ENCODE measurements at places on chromosomes 1 and 21.

GRCh38 chr1:10308001-10308400, 90.9 kb upstream of the PGD start:
- no peak for DNase-seq

- peak; percentile 66 for DNase-seq
Measured at GRCh38 chr1:3553166-3553939, 58.0 kb downstream of the MEGF6 start.

GRCh38 chr1:234898455-234899033, 230.1 kb downstream of the TOMM20 start:
- DNase-seq: no peak

- DNase-seq: no peak
Measured at GRCh38 chr1:169465281-169465680, 20.5 kb downstream of the SLC19A2 start.

DNA sequence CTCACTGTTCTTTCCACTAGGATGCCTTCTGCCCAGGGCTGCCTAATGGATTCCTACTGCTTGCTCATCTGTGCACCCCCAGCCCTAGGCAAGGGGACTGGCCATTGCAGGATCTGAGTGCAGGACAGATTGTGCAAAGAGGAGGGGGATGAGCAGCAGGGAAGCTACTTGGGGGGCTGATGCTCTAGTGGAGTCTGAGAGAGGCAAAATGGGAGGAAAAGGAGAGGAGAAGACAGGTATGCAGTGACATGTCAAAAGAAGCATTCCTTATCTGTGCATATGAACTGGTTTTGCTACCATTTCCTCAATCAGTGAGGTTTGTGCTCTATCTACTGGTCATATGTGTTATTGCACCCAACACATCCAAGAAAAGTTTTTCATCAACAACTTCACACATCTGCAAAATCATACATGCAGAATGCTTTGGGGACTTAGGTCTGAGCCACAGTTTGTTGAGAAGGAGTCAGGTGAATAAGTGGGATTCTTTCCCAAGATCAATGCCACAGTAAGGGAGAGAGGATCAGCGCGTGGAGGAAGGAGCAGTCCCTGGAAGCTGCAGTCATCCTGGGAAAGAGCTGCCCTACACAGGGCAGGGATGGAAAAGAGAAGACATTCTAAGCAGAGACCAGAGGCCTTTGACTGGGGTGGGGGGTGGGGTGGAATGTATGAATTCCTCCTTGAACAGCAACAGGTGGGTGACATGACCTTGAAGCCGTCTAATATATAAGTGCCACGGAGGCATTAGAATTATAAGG, 14.4 kb downstream of the SLC5A9 start:
- DNase-seq: peak; percentile 7

DNA sequence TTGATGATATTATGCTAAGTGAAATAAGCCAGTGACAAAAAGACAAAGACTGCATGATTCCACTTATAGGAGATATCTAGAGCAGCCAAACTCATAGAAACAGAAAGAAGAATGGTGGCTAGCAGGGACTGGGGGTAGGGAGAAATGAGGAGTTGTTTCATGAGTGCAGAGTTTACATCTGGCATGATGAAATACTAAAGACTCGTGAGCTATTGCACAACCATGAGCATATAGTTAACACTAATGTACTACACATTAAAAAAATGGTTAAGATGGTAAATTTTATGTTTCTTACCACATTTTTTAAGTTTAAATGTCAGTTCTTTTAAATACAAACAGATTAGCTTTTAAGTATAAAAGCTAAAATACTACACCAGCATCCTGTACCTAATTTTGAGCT, 57.8 kb downstream of the ESRRG start:
- no peak for DNase-seq

- no peak for DNase-seq
Measured at GRCh38 chr1:162398999-162399580, 12.8 kb downstream of the SH2D1B start.

DNA sequence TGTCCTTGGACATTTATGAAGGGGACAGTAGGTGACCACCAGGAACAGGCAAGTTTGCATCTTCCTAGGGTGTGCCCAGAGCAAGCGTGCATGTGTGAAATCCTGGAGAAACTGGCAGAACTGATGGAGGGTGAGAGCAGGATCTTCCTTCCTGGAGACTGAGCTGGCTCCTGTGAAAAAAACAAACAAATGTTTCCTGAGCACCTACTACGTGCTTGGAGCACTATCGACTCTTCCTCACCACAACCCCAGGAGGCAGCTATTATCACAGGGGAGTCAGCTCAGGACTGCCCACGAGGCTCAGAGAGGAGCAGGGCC, 1.5 kb upstream of the EDN2 start:
- DNase-seq: no peak

- DNase-seq: no peak
Measured at GRCh38 chr1:57424231-57425027, 569 bp upstream of the DAB1 start.

DNA sequence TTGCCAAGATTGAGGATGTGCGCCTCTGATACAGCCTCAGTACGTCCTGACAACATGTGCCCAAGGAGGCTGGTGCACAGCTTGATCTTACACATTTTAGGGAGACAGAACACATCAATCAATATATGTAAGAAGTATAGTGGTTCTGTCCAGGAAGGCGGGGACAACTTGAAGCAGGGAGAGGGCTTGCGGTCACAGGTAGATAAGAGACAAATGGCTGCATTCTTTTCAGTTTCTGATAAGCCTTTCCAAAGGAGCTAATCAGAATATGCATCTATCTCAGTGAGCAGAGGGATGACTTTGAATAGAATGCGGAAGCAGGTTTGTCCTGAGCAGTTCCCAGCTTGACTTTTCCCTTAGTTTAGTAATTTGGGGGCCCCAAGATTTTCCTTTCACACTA, 10.2 kb downstream of the DHCR24 start:
- no peak for DNase-seq

DNA sequence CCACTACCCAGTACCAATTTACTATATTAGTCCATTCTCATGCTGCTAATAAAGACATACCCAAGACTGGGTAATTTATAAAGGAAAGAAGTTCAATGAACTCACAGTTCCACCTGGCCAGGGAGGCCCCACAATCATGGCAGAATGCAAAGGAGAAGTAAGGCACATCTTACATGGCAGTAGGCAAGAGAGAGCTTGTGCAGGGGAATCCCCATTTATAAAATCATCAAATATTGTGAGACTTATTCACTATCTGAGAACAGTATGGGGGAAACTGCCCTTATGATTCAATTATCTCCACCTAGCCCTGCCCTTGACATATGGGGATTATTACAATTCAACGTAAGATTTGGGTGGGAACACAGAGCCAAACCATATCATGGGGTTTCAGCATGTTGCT, 6.4 kb downstream of the CD58 start:
- DNase-seq: no peak

GRCh38 chr1:14778898-14779865, 180.7 kb downstream of the KAZN start:
- no peak for DNase-seq

DNA sequence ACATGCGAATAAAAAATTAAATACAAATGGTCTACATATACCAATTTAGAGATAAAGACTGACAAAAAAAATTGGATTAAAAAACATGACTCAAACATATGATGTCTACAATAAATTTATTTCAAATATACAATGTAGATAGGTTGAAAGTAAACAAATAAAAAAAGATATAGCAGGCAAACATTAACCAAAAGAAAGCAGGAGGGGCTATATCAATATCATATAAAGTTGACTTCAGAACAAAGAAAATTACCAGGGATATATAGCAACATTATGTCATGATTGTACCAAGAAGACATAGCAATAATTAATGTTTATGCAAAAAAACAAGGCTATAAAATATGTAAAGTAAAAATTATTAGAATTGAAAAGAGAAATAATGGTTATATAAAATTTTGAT, 49.9 kb upstream of the INSL5 start:
- no peak for DNase-seq

DNA sequence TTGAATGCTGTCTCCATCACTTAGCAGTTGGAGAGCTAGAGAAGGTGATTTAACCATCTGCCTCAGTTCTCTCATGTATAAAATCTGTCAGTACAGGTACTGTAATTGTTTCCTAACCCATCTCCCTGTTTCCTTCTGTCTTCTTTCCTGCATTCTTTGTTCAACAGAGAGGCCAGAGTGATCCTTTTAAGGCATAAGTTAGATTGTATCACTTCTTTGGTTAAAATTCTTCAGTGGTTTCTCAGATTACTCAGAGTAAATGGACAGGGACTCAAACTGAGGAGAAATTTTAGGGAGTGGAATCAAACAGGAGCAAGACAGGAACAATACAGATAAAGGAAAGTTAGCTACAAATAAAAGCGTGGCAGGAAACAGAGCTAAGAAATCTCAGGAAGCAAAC, 45.2 kb upstream of the SSX2IP start:
- DNase-seq: no peak

DNA sequence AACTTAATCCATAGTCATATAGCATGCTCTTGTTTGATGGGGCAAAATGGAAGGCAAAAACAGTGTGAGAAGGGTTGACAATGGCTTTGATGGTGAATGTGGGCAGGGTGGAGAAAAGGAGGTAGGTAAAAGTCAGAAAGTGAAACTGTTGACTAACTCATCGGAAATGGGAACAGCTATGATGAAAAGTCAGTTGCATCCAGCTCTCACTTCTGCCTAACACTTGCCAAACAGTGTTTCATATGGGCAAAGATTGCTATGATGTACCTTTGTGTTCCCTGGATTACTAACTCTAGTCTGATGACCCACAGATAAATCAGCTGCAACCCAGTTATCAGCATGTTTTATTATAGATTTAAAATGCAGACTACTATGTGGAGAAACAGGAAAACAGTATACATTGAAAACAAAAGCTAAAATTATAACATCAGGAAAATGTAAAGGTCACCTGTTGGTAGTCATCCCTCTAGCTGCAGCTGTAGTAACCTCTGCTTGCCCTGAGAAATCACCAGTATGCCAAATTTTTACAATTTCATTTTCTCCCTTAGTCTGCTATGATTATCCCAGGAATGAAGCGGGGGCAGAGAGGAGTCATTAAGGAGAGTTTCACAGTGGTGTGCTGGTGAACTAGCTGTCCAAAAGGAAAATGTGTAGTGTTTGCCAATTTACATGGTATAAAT, 11.7 kb downstream of the TNFSF18 start:
- no peak for DNase-seq

DNA sequence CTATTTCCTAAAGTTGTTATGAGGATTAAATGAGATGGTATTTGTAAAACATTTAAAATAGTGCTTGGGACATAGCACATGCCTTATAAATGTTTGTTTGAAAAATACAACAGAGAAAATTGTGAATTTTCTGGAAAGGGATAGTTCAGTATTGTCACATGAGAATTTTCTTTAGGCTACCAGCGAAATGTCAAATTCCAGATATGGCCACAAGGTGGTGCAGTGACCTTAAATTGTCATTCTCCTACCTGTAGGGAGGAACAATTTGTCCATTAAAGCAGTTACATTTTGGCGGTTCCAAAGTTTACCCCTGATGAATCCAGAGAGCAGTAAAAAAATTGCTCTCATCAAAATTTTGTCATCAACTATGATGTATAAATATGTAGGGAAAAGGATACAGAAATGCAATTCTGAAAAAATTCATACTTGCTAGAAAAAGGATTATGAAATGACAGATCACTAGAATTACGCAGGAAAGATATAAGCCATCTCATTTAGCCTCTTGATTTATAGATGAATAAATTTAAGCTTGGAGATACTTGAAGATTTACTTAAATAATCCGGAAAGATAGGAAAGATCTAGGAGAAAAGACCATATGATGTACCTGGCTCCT, 50.2 kb upstream of the TSHB start:
- DNase-seq: no peak

GRCh38 chr1:49424782-49425181, 599.0 kb downstream of the AGBL4 start:
- DNase-seq: no peak

DNA sequence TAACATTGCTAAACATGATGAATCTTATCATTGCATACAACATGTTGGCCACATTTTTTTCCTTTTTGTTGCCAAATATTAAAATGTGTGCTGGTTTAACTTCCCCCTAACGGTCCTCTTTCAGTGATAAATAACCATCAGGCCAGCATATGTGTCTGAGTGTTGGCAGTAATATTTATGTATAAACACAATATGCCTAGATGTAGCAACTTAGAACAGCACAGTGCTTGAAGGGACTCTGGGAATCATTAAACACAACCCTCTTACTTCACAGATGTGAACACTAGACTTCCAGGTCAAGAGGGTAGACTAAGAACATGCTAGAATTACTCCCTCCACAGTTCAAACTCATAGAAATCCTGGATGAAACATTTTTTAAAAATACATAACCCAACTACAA, 581.8 kb downstream of the PLPP3 start:
- no peak for DNase-seq

DNA sequence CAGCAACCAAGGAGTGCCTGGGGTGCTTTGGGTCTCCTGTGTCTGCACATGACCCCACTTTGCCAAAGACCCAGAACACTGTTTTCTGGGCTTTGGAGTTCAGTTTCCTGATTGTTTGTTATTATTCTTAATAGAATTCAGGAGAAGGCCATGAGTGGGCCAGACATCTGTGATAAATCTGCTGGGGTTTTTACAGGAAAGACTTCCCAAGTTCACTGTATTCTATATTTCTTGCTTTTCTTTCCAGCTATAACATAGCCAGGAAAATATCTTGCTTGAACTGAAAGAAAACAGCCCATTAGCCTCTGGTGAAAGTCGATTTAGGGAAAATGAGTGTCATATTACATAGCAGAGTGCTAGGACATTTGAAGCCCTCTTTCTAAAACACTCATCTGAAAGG, 345.1 kb upstream of the USP24 start:
- DNase-seq: no peak

Measured in keratinocyte (primary cell).